GM18507 (cell line): ENCODE measurements at places on chromosomes 2 and 18.

- DNase-seq = no peak
Observed at GRCh38 chr2:44948565-44949328, 7.2 kb downstream of the SIX3 start.

DNA sequence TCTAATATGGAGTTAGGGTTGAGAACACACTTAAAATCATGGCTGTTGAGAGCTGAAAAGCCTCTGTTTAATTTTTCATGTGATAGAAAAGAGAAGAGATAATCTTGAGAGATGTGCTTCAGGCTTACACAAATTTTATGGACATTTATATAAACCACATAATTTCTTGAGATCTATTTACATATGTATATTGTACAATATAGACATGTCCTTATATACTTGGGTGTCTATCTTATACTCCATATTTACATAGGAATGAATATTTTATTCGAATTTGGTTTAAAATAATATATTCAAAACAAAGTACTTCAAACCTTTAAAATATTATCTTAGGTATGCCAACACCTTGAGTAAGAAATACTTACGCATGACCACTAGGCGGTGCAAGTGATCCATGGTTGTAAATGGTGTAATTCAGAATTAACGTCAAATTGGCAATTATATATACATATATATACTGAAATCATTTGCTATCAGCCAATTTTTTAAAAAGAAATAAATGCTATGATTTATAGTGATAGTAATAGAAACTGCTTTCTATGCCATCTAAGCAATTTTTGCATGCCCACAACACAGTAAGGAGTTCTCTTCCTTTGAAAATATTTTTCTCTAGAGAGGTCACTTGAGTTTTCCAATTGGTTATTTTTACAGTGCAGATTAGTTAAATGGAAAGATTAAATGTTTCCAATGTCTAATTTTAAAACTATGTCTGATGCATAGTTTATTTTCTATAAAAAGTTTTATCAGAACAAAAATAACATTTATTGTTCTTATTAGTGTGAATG lies 37.6 kb upstream of the SPAG16 start:
- no peak for DNase-seq

DNA sequence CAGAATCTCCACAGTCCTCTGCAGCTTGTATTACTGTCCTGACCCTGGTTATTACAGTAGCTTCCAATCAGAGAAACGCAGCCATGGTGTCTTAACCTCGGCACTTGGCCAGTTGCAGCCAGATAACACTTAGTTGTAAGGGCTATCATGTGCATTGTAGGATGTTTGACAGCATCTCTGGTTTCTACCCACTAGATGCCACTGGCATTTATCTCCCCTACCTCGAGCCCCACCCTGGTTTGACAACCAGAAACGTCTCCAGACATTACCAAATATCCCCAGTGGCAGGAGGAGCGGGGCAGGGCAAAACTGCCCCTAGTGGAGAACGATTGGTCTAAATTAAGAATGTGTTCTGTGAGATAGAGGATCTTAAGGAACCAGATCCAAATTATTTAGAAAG lies 13.1 kb downstream of the DSG2 start:
- no peak for DNase-seq

DNA sequence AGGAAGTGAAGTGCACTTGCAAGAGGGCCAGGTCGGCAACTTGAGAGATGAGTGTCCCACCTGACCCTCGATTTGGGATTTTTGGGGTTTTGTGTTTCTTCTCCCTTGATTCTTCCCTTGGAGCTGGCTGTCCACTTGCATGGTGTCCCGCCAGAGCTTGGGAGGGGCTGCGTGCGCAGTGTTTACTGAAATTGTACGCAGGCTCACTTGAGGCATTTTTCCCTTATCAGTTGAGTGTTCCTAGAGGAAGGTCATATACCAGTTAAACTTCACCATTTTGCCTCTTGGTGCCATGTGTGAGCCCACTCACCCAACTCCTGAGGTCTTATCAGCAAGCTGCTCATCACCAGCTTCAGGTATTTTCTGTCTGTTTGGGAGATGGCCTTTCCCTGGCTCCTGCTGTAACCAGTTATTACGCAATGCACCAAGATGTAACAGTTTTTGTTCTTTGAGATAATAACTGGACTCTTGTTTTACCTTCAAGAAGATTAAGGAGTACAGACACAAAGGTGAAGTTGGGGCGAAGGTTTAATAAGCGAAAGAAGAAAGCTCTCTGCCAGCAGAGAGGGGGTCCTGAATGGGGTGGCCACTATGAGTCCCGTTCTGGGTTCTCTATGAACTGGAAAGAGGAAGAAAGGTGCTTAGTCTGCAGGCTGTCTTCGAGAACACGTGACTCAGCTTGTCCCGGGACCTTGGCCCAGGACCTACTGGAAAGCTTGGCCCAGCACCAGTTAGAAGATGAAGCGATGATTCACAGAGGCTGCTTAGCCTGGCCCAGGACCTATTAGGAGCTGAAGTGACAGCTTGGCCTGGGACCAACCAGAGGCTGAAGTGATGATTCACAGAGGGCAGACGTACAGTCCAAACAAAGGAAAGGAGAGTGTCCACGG lies 21.5 kb upstream of the TXNL4A start:
- DNase-seq = no peak

DNA sequence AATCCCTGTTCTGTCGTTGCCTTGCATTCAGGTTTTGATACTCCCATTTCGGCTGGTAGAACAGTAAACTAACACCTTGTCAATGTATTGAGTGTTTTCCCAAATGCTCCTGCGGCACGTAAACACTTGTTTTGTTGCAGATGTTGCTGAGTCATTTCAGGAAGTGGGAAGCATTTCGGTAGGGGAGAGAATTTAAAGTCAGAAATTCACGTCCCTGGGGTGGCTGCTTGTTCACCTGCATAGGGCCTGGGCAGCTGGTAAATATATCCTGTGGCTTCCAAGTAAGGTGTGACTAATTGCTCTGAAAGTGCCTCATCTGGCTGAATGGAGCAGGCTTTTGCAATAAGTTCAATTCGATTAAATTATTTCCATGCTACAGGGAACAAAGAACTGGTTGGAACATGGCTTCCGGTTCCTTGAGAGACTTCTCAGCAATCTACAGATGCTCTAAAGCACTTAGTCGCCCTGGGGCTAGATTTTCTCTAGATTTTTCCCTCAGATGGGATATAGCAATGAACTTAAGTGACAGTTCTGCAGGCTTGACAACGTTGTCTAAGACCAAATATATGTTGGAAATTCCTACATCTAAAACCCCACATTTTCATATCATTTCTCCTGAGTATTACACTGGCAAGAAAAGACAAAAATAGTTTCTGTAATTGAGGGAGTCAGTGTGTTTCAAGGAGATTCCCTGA lies 5.2 kb downstream of the GALR1 start:
- DNase-seq = no peak

- peak; percentile 33 for DNase-seq
Observed at GRCh38 chr2:100262555-100263320, 59.6 kb downstream of the LONRF2 start.

GRCh38 chr2:38284971-38285370 lies 92.1 kb downstream of the ATL2 start:
- DNase-seq = no peak
